HuH-7.5 (cell line): ENCODE measurements at places on chromosomes 11 and 22.

- DNase-seq: no peak
Measured at GRCh38 chr11:128201801-128202200, 385.6 kb downstream of the ETS1 start.

DNA sequence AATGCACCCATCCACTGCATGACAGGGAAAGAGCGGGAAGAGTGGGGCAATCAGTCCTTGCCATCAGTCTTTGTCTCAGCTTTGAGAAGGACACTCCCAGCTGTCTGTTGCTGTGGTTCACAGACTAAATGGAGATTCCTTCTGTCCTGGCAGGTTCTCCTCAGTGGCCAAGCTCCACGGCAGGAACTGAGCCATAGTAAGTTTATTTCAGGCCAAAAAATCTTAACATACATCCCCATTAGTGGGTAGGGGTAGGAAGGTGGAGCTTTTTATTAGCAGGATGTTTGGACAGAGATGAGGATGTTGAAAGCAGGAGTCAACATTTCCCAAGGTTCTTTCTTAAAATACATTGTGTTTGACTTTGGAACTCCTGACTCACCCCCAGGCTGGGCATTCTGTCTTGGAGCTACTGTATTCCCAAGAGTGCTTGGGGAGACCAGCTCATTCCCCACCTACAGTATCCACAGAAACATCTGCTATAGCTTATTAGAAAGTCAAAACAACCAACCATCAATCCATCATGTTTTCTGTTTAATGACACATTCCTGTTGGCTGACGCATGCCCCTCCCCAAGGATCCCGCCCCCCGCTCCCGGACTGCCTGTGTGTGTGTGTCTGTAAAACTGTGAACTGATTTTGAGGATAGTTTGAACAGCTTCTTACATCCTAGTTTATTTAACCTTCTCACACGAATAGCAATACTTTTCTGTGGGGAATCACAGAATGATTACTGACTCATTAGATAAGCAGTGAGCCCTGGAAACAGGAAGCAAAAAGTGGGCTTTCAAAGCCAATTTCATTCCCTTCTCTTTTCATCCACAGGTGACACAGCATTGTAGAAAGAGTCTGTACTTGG is 109.5 kb downstream of the CCDC81 start:
- peak; percentile 36 for DNase-seq

GRCh38 chr22:45980761-45981160 is 3.8 kb upstream of the WNT7B start:
- DNase-seq: no peak

DNA sequence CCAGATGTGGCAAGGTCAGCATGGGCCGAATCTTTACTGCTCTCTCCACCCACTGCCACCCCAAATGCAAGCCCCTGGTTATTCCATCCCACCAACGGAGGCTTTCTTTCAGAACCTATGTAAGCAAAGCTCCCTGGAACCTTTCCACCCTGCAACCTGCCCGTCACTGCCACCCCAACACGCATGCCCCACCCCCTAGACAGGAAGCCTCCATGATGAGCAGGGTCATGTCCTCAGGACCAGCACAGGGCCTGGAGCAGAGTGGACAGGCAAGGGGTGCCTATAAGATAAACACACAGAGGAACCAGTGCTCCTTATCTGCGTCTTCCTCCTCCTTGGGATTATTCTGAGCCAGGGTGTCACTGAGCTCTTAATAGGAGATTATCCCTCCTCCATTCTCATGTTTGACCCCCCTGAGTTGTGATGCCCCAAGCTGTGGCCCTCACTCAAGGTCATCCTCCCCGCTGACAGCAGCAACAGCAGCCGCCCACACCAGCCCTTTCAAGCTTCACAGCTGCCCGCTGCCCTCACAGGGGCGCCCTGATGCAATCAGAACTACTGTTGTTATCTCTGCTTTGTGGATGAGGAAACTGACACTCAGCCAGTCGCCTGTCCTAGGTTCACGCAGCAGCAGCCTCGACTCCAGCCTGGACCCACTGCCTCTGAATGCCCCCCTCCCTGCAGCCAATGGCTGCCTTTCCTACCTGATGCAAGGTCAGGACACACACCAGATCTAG is 647.3 kb downstream of the TBC1D22A start:
- DNase-seq: no peak

DNA sequence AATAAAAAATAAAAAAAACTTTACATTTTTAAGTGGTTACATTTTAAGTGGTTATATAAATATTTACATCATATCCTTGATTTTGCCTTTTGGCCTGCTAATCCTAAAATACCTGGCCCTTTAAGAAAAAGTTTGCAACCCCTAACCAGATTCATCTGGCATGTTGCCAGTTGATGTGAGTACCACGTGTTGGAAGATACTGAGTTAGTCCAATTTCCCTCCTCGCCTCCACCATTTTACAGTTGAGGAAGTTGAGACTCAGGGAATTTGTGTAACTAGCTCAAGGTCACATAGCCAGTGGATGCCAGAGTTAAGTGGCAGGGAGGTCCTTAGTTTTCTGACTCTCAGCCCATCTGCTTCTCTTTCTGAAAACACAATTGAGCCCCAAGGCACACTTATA is 5.1 kb downstream of the ELF5 start:
- DNase-seq: no peak

DNA sequence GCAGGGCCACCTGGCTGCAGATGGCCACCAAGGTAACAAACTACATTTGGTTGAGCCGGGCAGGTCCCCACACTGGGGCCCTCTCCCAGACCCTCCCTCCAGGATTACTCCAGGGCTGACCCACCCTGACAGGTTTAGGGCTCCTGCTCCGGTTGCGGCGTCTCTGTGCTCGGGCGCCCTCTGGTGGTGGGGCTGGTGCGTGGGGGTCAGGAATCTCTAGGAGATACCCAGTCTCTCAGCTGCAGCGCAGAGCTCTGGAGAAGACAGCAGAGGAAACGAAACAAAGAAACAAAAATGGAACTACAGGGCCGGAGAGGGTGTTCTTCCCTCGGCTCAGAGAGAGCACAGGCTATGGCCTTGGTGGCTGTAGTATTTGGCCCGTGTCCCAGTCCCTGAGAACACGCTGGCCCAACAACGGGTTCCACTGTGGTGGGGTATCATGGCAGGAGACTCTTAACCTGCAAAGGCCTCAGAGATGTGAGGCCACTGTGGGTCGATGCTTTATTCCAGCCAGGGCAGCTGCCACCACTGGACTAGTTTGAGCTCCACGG is 2.4 kb downstream of the C11orf96 start:
- DNase-seq: peak; percentile 75

GRCh38 chr22:36439481-36440271 is 41.8 kb downstream of the TXN2 start:
- DNase-seq: no peak

GRCh38 chr11:119828819-119829218 is 99.8 kb upstream of the NECTIN1 start:
- DNase-seq: no peak

GRCh38 chr11:34793666-34794065 is 122.5 kb downstream of the APIP start:
- no peak for DNase-seq

DNA sequence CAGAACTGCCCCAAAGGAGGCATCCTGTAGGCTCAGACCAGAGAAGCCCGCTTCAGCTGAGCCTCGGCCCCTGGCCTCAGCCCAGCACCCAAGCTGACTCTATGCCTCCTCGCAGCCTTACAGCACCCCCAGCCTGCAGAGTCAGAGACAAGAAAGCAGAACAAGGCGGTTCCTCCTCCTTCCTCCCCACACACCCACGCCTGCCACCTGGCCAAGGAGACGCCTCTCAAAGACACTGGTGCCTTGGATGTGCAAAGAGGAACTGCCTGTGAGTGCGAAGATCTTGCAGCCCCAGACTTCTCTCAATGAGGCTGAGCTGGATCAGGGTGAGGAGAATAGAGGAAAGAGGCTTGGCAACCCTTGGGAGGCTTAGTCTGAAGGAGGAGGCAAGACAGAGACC is 60.2 kb downstream of the PDE2A start:
- DNase-seq: no peak

- no peak for DNase-seq
Measured at GRCh38 chr11:10600570-10601248, 32.2 kb upstream of the LYVE1 start.

- no peak for DNase-seq
Measured at GRCh38 chr11:78841456-78842060, 266.9 kb upstream of the NARS2 start.

GRCh38 chr22:21861264-21861848 is 6.1 kb downstream of the MAPK1 start:
- DNase-seq: no peak
